ENCODE measurements at places on chromosomes 5 and 9. TPM values are rescaled to one million over a fixed set of nuclear protein-coding genes. Genes with fewer than 3 reads are reported as not detected.
A peak's percentile ranks its signal among the peaks of the same experiment; 100 is the strongest.

DNA sequence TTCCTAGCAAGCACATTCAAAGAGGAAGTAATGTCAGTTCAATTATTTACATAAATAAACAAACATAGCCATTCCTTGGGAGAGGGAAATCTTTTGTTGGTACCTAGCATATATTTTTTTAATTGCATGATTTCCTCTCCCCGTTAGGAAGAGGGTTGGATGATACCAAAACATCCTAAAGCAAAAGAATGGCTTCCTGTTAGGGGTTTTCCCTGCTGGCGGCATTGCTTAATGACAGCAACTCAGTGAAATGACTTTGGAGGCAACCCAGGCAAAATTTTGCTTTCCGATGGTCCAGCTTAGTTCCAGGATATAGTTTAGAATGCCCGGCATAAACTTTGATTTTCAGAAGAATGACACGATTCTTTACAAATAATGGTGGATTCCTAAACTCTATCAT lies 73.2 kb downstream of the MAT2B start:
- no peak for DNase-seq
- H3K27ac ChIP-seq = no peak overlapping the region
- no peaks in the 10 kb centered on the region for H3K4me1 ChIP-seq
- no peak overlapping the region for H3K4me3 ChIP-seq
- no peaks in the 10 kb centered on the region for H3K36me3 ChIP-seq

DNA sequence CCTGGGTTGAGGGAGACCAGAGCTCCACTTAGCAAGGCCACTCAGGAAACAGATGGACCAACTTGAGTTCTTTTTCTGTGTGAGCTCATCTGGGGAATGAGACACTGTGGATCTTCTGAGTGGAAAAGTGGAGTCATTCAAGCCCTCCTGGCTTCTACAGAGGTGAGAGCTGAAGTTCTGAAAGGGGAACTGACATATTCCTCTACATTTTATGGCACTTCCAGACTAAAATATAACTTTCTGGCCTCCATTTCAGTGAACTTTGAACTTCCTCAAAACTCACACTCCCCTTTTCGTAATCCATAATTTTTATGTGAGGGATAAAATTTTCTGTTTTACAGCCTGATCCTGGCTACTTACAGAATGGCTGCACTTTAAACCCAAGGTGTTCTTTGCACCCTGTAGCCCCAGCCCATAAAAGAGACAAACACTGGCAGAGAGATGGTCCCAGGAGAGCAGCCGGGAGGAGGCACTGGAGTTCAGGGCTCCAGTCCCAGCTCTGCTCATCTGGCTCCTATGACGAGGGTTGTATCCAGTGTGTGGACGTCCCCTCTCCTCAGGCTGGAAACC lies 10.8 kb downstream of the SPAAR start:
- peaks cover 5% of the 10 kb centered on the region for H3K27me3 ChIP-seq
- H3K27ac ChIP-seq = no peak overlapping the region
- no peak for DNase-seq
- H3K4me1 ChIP-seq = no peaks in the 10 kb centered on the region

DNA sequence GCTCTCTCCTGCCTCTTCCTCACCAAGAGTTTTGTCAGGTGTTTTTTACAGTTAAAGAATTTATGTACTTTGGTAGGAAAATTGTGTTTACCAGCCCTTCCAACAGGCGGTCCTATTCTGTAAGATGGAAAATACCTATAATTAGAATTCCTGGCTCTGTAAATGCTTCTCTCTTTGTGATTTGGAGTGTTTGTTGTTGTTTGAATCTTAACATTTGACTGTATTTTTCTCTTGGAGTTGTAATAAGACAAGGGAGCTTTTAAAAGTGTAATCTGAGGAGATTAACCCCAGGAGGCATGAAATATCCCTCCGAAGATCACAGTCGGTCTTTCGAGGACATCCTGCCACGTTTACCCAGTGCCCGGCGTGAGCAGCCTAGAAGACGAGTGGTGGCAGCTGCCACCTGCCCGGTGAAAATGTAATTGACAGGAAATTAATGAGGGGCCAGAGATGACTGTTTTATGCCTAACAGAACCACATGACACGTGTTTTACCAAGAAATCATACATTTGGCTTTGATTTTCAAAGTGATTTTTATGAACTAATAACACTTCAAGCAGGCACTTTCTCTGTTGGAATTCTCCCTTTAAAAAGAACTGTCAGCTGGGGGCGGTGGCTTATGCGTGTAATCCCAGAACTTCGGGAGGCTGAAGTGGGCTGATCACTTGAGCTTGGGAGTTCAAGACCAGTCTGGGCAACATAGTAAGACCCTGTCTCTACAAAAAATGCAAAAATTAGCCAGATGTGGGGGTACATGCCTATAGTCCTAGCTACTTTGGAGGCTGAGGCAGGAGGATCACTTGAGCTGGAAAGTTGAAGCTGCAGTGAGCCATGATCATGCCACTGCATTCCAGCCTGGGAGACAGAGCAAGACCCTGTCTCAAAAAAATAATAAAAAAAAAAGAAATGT lies 20.0 kb downstream of the ANKRD33B start:
- no peaks in the 10 kb centered on the region for H3K4me1 ChIP-seq
- H3K4me3 ChIP-seq = no peak overlapping the region
- peaks cover 3% of the 10 kb centered on the region for H3K27me3 ChIP-seq
- no peak overlapping the region for H3K27ac ChIP-seq
- DNase-seq = no peak

Gene RASEF
- not detected for polyA plus RNA-seq

DNA sequence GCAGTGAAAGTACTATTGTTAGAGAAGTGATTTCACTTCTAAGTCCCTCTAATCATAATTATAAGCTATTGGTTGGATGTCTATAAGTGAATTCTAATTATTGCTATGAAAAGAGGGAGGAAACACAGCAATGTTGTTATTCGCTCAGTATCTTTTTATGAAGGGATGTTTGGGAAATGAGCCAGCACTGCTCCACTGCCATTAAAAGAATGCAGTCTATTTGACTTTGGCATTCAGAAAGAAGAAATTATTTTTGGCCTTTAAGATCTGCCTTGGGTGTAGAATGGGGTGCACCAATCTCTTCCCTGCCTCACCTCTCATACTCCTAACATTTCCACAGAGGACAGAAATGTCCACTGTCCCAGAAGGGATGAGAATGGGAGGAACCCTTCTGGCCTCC lies 332.0 kb downstream of the SPATA31D1 start:
- peaks cover 2% of the 10 kb centered on the region for H3K27me3 ChIP-seq
- H3K36me3 ChIP-seq = no peaks in the 10 kb centered on the region
- no peak overlapping the region for H3K4me3 ChIP-seq
- H3K4me1 ChIP-seq = no peaks in the 10 kb centered on the region

GRCh38 chr9:125649826-125650225 lies 57.2 kb downstream of the MAPKAP1 start:
- H3K27me3 ChIP-seq = no peaks in the 10 kb centered on the region
- H3K4me3 ChIP-seq = peak overlapping the region; percentile 19
- H3K36me3 ChIP-seq = peaks cover 15% of the 10 kb centered on the region
- DNase-seq = no peak

GRCh38 chr5:3019045-3019444 lies 267.6 kb upstream of the IRX2 start:
- no peaks in the 10 kb centered on the region for H3K27me3 ChIP-seq
- no peak overlapping the region for H3K27ac ChIP-seq
- no peak overlapping the region for H3K4me3 ChIP-seq
- H3K4me1 ChIP-seq = no peaks in the 10 kb centered on the region
- H3K36me3 ChIP-seq = no peaks in the 10 kb centered on the region
- DNase-seq = no peak

DNA sequence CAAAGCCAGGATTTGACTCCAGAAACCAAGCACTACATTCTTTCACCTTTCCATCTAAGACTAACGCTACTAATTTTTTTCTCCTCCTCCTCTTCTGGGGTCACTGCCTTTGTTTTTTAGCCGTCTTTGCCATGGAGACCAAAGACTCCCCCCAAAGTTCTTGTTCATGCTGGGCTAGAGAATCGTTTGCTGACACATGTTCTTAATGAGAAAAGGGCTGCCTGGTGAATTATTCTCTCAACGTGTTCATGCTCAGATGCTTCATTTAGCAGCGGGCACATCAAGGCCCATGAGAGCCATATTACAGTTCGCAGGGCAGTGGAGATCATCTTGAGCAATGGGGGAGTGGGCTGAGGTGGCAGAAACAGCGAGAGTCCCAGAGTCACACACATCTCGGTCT lies 134.9 kb downstream of the SLIT3 start:
- no peaks in the 10 kb centered on the region for H3K4me1 ChIP-seq
- DNase-seq = no peak
- H3K27ac ChIP-seq = no peak overlapping the region
- H3K27me3 ChIP-seq = peaks cover 1% of the 10 kb centered on the region
- no peak overlapping the region for H3K4me3 ChIP-seq
- no peaks in the 10 kb centered on the region for H3K36me3 ChIP-seq

DNA sequence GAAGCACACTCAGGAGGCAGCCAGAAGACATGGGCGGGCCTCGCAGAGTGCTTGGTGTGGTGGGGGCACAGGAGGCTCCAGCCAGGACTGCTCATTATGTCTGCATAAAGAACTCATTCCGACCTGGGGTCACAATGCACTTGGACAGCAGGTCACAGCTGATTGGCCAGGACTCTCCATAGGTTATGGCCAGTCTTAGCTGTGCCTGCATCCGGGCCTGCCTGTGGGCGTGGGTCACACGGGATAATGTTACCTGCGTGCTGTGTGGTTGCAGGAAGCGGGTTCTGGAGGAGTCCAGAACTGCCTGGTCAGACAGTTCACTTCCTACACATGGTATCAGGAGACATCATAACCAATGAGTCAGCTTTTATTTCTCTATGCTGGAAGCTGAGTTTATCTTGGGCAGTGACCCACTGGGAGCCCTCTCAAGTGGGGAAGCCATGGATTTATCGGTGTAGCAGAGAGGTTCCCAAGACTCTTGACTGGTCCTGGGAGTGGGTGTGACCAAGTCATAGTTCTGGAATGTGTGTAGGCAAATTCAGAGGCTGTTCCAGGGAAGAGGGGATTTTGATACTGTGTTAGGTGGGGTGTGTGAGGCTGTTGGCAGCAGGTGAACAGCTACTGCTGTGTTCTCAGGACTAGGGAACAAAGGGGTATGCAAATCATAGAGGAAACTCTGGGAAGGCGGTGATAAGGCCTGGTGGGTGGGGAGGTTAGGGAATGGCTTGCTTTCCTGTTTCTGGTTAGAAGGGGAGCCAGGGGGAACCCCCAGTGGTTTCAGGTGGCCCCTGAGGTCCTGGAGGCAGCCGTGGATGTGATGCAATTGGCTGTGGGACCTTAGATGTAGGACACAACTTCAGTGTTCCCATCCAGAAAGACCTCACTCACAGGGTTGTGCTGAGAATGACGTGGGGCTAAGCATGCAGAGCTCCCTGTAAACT lies 51.3 kb downstream of the ARHGEF37 start:
- no peak overlapping the region for H3K27ac ChIP-seq
- H3K36me3 ChIP-seq = no peaks in the 10 kb centered on the region
- H3K4me1 ChIP-seq = no peaks in the 10 kb centered on the region

Gene ITGA2
- not detected for polyA plus RNA-seq

GRCh38 chr5:1012313-1012841 lies 3.8 kb downstream of the NKD2 start:
- no peak for DNase-seq
- no peak overlapping the region for H3K4me3 ChIP-seq
- no peak overlapping the region for H3K27ac ChIP-seq
- H3K27me3 ChIP-seq = peaks cover 13% of the 10 kb centered on the region
- no peaks in the 10 kb centered on the region for H3K36me3 ChIP-seq

GRCh38 chr5:69224520-69224919 lies 10.2 kb upstream of the CDK7 start:
- peaks cover 4% of the 10 kb centered on the region for H3K36me3 ChIP-seq
- H3K4me1 ChIP-seq = peaks cover 2% of the 10 kb centered on the region
- peaks cover 2% of the 10 kb centered on the region for H3K27me3 ChIP-seq
- no peak for DNase-seq
- H3K27ac ChIP-seq = no peak overlapping the region
- no peak overlapping the region for H3K4me3 ChIP-seq

DNA sequence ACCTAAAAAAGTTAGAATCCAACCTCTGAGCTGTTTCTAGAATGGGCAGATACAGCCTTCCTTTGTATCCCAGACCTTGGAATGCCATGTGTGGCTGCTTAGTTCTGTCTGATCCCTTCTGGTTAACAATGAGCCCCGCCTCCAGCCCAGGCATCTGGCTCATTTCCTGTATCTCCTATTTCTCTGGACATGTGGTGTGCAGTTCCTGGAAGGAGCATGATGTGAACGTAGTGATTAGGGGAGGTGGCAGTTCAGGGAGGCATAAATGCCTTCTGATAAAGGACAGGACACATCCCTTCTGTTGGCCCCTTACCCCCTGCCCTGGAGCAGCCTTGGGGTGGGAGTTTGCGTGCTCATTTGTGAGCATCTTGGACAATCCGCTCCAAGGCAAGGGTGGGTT lies 243.0 kb downstream of the ZSWIM6 start:
- no peaks in the 10 kb centered on the region for H3K4me1 ChIP-seq
- H3K36me3 ChIP-seq = no peaks in the 10 kb centered on the region
- DNase-seq = no peak
- H3K27ac ChIP-seq = no peak overlapping the region

DNA sequence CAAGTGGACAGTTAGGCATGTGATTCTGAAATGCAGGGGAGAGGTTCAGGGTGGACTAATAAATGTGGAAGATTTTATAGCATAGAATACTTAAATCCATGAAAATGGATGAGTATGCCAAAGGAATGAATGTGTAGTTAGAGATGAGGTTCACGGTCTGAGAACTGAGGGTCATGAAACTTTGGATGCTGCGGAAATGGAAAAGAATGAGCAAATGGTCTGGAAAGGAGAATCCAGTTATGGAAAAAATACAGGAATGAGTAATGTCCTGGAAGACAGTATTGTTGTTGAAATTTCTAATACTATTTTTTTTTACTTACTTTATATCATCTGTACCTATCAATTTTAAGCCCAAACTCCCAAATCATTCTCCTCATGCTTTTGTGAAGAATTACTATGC lies 2369.4 kb downstream of the MAT2B start:
- peaks cover 7% of the 10 kb centered on the region for H3K36me3 ChIP-seq
- H3K4me1 ChIP-seq = no peaks in the 10 kb centered on the region
- no peaks in the 10 kb centered on the region for H3K27me3 ChIP-seq
- DNase-seq = no peak

Gene TAF11L5
- not detected for polyA plus RNA-seq
